T47D (cell line): ENCODE measurements at places on chromosomes 12 and 14.

DNA sequence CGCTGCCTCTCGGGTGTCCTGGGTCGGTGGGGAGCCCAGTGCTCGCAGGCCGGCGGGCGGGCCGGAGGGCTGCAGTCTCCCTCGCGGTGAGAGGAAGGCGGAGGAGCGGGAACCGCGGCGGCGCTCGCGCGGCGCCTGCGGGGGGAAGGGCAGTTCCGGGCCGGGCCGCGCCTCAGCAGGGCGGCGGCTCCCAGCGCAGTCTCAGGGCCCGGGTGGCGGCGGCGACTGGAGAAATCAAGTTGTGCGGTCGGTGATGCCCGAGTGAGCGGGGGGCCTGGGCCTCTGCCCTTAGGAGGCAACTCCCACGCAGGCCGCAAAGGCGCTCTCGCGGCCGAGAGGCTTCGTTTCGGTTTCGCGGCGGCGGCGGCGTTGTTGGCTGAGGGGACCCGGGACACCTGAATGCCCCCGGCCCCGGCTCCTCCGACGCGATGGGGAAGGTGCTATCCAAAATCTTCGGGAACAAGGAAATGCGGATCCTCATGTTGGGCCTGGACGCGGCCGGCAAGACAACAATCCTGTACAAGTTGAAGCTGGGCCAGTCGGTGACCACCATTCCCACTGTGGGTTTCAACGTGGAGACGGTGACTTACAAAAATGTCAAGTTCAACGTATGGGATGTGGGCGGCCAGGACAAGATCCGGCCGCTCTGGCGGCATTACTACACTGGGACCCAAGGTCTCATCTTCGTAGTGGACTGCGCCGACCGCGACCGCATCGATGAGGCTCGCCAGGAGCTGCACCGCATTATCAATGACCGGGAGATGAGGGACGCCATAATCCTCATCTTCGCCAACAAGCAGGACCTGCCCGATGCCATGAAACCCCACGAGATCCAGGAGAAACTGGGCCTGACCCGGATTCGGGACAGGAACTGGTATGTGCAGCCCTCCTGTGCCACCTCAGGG is 679 bp downstream of the ARF6 start:
- DNase-seq = peak; percentile 53

- DNase-seq = no peak
These were observed 146.6 kb downstream of the CRADD start for GRCh38 chr12:93823616-93824391.

GRCh38 chr12:6827982-6828780 is at the start of gene P3H3:
P3H3 (plus strand) TSS chr12:6828407; CDS start chr12:6828441, 34 bp downstream.
- no peak for DNase-seq

- no peak for DNase-seq
These were observed 41.6 kb downstream of the TRHDE start for GRCh38 chr12:72313806-72314205.

- no peak for DNase-seq
These were observed 193.7 kb upstream of the HMGA2 start for GRCh38 chr12:65630555-65630954.

DNA sequence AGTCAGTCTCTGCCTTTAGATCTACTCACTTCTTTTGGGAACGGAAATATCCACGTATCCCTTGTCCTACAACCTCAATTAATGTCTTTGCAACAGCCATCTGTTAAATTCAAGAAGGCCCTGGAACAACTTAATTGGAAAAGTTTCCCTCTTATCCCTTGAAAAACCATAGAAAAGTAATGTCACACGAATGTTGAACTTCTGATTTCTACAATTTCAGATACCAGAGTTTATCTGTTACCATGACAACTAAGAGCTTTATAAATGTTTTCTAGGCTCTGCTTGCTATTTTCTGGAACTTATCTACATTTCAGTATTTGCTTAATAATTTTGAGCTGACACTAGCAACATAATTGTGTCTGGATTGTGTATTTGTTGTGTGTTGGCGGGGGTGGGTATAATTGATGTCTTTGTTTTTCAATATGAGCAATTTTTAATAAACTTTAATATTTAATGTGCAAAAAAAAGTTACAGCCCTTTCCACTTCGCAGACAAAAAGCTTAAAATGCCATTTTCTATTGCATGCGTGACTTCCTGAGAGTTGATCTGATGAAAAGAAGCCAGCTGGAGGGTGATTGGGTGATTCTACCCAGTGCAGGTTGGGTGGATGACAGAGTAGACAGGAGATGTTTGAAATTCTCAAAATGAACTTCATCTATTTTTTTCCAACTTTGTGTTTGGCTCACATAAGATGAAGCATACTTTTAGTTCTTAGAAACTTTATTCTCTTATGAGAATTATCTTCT is 11.8 kb upstream of the EDDM3A start:
- no peak for DNase-seq
